ENCODE measurements at places on chromosomes 7 and 10.

DNA sequence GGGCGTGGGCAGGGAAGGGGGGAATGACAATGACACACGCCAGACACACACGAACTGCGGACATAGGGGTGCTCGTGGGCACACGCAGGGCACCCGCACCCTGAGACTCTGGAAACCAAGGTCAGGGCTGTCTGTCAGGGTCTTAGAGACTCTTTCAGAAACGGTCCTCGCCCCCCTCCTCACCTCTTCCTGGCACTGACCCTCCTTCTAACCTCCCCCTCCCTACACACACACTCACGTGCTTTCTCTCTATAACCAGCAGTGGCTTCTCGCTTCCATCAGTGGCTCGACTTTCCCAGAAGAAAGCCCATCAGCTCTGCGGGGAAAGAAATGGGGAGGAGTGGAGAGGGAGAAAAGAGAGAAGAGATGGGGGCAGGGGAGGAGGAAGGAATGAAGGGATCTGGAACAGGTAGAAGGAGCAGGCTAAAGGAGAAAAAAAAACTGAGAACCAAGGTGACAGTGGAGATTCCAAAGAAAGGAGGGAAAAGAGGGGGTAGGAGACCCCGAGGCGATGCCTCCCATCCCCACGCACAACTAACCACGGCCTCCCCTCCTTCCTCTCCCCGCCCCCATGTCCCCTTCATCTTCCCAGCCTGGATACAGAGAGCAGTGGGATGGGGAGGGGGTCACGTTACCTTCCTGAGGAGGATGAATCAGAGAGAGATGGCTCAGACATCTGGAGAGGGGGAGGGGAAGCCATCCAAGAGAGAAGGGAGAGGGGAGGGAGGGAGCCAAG is 1.7 kb upstream of the VGF start:
- no peak for DNase-seq

- DNase-seq, result no peak
These were observed 8.1 kb downstream of the PODXL start for GRCh38 chr7:131548371-131548770.

GRCh38 chr7:138030679-138031351 is 28.9 kb upstream of the CREB3L2 start:
- DNase-seq, result no peak

- DNase-seq, result no peak
These were observed 89.1 kb downstream of the GPR158 start for GRCh38 chr10:25263931-25264330.

DNA sequence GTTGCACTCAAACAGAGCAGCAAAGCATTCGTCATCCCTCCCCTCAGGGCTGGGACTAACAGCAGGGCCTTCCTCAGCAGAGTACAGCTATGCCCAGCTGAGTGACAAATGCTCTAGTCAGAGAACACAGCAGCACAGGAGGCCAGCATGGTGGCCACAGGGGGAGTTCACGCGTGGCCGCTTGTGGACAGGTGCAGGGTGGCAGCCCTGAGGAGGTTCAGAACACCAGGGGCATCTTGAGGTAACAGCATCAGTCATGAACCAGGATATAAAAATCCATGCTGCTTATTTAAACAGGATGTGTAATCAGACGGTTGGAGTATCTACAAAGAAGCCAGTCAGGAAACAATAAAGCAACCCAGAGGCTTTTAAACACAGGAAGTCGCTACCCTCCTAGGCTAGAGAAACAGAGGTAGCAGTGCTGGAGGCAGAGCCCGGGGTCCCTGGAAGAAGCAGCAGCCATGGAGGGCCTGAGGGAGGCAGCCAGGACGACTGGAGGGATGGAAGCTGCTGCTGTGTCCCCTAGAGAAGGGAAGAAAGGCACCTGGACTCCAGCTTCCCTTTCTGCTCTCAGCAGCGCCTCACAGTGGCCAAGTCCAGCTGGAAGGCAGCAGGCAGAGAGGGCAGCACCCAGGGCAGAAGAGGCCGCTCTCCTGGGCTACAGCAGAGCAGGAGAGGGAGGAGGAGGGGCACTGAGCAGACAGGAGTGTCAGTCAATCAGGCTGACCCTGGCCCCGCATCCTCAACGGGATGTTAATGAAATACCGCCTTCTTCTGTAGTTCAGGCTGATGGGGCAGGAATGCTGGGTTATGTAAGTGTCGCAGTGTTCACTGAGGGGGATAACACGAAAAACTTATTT is 70.8 kb upstream of the UCN3 start:
- DNase-seq, result no peak

GRCh38 chr7:74344132-74344496 is 54.9 kb downstream of the CLIP2 start:
- no peak for DNase-seq

DNA sequence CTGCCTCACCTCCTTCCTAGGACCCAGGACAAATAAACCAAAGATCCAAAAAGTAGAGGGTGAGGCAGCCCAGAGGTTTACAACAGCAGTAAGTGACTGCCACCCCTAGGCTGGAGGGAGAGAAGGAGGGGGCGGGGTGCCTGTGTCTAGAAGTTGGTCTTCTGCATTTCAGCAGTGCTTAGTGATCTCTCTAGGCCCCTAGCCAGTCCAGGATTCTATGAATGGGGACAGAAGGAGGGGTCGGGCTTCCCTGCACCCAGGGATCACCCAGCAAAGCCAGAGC is 62.8 kb upstream of the KDM7A start:
- DNase-seq, result no peak

- no peak for DNase-seq
These were observed 76.5 kb upstream of the ITPRID1 start for GRCh38 chr7:31437250-31437865.

- DNase-seq, result peak; percentile 68
These were observed 382.4 kb downstream of the SORCS3 start for GRCh38 chr10:105023211-105024111.

- DNase-seq, result no peak
These were observed 7.8 kb upstream of the LIPM start for GRCh38 chr10:88794731-88795130.

GRCh38 chr7:80902716-80903308 is 16.0 kb downstream of the SEMA3C start:
- DNase-seq, result no peak

DNA sequence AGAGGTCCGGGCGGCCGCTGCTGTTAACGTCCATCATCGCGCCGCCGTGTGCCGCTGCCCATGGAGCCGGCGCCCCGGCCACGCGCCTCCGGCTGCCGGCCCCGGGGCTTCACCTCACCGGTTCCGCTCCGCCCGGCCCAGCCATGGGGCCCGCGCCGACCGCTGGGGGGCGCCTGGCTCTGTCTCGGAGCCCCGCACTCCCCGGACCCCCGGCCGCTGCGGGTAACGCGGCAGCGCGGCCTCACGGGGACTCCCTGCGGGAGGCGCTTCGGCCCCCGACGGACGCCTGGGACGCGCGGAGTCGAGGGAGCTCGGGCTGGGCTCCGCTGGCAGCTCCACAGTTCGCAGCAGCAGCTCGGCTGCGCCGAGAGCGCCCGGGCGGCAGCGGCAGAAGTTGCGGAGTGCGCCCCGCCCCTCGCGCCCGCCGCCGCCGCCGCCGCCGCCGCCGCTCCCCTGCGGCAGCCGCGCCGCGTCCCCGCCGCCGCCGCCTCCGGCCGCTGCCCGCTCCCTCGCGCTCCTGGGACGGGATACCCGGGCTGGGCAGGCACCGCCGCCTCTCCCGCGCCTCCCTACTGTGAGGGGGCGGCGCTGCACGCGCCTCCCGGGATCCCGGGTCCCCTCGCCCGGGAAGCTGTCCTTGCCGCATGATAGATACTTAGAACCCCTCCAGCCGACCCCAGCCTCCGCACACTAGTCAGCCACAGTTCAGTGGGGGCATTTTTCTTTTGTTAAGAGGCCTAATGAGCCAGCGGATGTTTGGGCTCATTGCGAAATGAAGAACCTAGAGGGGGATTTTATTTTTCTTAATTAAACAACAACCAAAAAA is at the start of gene HTR7:
Gene HTR7 (minus strand): TSS at position 405 of the 826 bp plus-strand sequence. CDS start 368 bp downstream, at position 37.
- peak; percentile 73 for DNase-seq

DNA sequence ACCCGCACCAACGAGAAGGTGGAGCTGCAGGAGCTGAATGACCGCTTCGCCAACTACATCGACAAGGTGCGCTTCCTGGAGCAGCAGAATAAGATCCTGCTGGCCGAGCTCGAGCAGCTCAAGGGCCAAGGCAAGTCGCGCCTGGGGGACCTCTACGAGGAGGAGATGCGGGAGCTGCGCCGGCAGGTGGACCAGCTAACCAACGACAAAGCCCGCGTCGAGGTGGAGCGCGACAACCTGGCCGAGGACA is 1.6 kb downstream of the VIM start:
- no peak for DNase-seq

- DNase-seq, result no peak
These were observed 31.1 kb downstream of the RTKN2 start for GRCh38 chr10:62237506-62237905.

- DNase-seq, result no peak
These were observed 124.5 kb downstream of the MYOF start for GRCh38 chr10:93357680-93358079.

GRCh38 chr7:27842094-27842692 is 102.2 kb downstream of the TAX1BP1 start:
- no peak for DNase-seq

GRCh38 chr10:77328272-77328816 is 309.3 kb downstream of the KCNMA1 start:
- DNase-seq, result no peak

GRCh38 chr7:74023092-74023536 is 4.9 kb upstream of the ELN start:
- DNase-seq, result peak; percentile 88

DNA sequence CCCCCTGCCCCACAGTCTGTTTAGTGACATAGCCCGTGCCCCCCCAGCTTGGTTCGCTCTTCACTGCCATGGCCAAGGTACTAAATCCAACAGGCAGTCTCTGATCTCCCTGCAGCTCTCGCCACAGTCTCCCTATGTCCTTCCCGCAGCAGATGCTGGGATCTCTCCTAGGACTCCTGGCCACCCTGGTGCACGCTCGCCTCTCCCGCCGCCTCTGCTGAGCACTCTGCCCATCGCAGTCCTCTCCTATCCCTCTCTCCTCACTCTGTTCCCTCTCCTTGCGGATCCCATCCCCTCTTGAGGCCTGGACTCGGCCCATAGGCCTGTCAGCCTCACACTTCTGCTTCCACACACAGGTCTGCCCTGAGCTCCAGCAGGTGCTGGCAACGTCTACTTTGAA is 204.8 kb upstream of the TCERG1L start:
- DNase-seq, result no peak

DNA sequence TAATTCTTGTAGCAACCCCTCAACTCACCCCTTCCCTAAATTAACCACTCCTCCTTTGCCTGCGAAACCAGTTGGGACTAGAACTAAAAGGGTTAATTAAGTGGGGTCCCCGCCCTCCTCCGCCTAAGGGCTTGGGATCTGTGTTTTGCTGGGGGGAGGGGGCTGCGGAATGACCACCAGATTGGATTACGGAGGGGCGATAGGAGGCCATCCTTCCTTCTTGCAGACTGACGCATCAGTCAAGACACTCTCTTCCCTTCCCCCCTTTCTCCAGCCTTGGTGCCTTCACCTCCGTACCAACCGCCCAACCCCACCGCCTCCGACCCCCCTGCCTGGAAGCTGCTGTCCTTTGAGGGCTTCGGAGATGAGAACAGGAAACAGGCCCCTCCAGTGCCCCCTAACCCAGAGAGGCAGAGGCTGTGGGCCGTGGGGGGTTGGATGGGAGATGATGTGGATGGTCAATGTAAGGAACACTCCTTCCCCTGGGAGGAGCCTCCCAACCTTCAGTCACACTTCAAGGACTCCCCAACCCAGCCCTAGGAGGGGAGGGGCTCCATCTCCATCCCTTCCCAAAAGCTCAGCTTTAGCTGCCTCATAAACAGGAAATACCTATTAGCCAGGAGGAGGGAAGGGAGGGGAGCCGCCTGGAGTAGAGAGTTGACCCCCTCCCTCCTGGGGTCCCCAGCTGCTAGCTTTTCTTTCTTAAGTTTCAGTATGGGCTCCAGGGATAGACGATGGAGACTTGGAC is 997 bp upstream of the LDB1 start:
- peak; percentile 81 for DNase-seq

GRCh38 chr7:70925411-70926115 is 206.4 kb upstream of the GALNT17 start:
- DNase-seq, result no peak

DNA sequence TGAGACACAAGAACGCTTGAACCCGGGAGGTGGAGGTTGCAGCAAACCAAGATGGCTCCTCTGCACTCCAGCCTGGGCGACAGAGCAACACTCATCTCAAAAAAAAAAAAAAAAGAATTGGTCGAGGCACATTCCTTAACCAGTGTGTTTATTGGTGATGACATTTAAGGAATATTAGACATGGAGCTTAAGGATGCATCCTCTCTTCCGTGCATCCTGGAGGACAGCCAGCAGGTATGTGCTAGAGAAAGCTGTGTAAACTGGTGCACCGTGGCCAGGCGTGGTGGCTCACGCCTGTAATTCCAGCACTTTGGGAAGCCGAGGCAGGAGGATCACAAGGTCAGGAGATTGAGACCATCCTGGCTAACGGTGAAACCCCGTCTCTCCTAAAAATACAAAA is 11.8 kb downstream of the ZKSCAN1 start:
- peak; percentile 29 for DNase-seq

DNA sequence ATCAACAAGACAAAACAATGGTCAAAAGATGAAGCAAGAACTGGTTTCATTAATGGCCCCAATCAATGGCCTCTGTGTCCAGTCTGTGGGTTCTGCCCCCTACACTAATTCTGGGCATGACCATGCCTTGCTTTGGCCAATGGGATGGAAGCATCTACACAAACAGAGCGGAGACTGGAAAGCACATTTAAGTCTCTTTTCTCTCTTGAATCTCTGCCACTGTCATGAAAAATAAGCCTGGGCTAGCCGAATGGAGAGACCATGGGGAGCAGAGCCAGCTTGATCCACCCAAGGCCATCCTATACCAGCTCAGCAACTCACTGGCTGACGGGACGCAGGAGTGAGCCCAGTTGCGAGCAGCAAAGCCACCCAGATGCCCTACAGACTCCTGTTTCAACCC is 30.9 kb downstream of the ANKRD16 start:
- DNase-seq, result no peak

- DNase-seq, result no peak
These were observed 14.0 kb upstream of the PTTG1IP2 start for GRCh38 chr7:90455163-90456030.

GRCh38 chr10:102185272-102185671 is 33.1 kb downstream of the NOLC1 start:
- no peak for DNase-seq

DNA sequence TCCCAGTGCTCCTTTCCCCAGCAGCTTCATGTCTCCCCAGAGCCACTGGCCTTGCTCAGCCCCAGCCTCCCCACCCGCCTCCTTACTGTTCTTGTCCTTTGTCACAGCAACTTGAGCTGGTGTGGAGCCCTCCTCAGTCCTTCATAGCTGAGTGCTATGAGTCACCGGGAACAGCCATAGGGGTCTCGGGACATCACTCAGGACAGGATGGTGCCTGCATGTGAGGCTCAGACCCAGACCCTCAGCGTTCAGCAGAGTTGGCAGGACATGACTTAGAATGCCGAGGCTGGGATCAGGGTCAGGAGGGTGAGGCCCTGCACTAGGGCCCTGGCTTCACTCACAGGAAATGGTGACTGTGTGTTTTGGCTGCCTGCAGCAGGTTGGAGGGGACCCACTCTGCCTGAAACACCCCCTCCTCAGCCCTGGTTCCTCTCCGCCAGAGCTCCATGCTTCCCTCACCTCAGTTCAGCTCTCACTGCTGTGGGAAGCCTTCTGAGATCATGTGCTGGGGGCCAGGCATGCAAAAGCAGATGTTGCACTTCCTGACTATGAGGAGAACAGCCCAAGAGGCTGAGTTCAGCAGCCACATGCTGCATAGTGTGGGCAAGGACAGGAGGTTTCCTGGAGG is 40.7 kb upstream of the GJD4 start:
- DNase-seq, result no peak

GRCh38 chr7:98206451-98207330 is 4.5 kb upstream of the BHLHA15 start:
- DNase-seq, result peak; percentile 63
